ENCODE measurements at places on chromosomes 5 and 9.

- no peak for DNase-seq
Measured at GRCh38 chr9:122239722-122240121, 11.0 kb upstream of the LHX6 start.

DNA sequence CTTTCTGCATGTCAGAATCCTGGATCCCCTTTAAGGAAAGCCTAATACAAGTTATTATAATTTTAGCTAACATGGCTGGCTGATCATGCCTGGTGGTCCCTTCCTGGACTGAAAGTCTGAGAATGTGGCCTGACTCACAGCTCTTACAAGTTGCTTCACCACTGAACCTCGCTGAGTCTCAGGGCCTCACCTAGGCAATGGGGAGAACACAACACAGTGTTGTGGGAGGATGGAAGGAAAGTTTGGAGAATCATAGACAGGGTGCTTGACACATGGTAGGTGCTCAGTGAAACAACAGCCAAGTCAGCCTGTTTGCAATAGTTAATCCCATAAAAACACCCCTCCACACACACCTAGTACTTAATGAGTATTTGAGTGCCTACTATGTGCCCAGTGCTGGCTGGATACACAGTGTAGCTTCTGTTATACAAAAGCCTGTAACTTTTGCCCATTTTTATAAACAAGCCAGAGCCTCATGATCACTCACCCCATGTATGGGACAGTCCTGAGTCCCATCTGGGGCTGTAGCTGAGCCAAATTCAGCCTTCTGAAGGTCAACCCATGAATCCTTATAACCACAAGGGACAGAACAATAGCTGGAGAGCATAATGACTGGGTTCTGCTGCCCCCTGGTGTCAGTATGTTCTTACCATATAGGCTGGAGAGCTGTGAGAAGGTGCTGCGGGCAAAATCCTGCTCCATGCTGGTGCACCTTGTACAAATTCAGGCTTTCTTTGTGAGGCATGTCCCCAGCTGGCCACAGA, 3.9 kb downstream of the ACSL6 start:
- peak; percentile 86 for DNase-seq

DNA sequence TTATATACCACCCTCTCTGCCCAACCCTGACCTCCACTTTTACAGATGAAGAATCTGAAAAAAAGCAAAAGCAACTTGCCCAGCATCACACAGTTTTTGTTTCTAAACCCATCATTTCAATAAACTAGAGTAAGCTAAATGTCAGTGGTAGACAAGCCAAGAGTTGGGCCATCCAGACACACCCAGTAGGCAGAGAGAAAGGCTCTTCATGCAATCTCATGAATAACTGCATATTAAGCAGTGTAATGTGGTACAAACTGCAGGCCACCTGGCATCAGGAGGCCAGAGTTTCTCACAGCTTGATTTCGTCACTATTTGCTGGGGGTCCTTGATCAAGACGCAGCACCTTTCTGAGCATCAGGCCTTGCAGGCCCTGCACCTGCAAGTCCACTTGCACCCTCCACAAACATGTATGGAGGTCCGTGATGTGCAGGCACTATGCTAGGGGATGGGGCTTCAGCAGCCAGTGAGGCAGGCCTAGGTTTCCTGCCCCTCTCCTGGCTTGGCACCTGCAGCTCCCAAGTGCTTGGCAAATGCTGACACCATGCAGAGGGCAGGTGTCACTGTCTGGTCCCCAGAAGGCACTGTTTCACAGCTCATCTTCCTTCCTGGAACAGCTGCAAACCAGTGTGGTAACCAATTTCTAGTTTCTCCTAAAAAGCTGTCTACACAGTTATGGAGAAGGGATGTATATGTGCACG, 29.8 kb downstream of the ADAM19 start:
- no peak for DNase-seq

GRCh38 chr5:118295045-118295444, 693.3 kb downstream of the DTWD2 start:
- no peak for DNase-seq

GRCh38 chr9:87605676-87606075, 108.0 kb downstream of the DAPK1 start:
- DNase-seq, result no peak

GRCh38 chr5:612498-613424, 621 bp downstream of the CEP72 start:
- DNase-seq, result no peak

GRCh38 chr9:14107977-14108376, 206.0 kb downstream of the NFIB start:
- DNase-seq, result no peak
